ENCODE measurements at places on chromosomes 4 and X. TPM values are rescaled to one million over a fixed set of nuclear protein-coding genes. Genes with fewer than 3 reads are reported as not detected.

- no peak for DNase-seq
Observed at GRCh38 chr4:168716406-168717129, 219.7 kb downstream of the PALLD start.

DNA sequence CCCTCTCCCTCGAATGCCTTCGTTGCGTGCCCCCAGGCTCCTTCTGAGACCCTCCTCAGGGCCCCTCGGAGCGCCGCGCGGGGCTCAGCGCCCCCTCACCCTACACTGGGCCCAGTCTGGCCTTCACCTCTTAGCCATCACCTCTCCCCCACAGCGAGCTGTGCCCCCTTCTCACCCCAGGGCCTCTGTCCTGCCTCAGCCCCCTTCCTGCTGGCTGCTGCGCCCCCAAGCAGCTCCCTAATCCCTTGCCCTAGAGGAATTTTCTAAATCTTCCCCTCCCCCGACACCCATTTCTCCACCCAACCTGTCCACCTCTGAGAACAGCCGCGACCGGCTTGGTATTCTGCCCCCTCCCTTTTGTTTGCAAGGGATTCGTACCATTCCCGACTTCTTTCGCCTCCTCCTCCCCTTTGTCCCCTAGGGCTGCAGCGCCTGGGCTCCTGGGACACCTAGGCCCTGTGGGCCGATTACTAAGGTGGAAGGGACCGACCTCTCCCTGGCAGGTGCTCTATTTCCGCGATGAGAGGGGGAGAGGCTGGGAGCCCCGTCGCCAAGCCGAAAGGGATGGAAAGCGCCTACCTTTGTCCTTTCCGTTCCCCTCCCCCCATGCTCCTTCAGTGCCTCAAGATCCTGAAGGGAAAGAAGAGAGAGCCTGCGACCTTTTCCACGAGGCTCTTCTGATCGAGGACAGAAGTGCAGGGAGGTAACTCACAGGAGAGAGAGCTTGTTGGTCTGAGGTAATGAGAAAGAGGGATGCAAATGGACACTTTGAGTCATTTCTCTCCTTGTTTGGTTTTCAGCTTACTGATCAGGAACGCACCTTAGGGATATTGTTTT is 10.9 kb downstream of the DLG3 start:
- DNase-seq, result no peak

DNA sequence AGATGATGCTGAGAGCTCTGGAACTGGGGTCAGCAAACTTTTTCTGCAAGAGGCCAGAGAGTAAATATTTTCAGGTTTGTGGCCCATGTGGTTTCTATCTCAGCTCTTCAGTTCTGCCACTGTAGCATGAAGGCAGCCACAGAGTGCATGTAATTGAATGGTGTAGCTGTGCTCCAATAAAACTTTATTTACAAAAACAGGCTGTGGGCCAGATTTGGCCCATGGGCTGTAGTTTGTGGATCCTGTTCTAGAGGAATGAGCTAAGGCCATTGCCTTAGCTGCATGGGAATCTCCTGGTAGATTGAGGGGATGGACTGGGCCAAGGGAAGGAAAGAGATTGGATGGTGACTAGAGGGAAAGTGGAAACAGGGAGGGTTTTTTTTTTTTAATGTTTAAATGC is 36.8 kb downstream of the CLCN4 start:
- no peak for DNase-seq

- no peak for DNase-seq
Observed at GRCh38 chr4:36322921-36323354, 41.5 kb downstream of the DTHD1 start.

- DNase-seq, result peak; percentile 54
Observed at GRCh38 chr4:80070880-80071603, 2.0 kb downstream of the ANTXR2 start.

GRCh38 chrX:52839137-52839536 is 28.1 kb downstream of the XAGE5 start:
- no peak for DNase-seq

GRCh38 chr4:128957459-128957858 is 135.9 kb downstream of the SCLT1 start:
- DNase-seq, result no peak

DNA sequence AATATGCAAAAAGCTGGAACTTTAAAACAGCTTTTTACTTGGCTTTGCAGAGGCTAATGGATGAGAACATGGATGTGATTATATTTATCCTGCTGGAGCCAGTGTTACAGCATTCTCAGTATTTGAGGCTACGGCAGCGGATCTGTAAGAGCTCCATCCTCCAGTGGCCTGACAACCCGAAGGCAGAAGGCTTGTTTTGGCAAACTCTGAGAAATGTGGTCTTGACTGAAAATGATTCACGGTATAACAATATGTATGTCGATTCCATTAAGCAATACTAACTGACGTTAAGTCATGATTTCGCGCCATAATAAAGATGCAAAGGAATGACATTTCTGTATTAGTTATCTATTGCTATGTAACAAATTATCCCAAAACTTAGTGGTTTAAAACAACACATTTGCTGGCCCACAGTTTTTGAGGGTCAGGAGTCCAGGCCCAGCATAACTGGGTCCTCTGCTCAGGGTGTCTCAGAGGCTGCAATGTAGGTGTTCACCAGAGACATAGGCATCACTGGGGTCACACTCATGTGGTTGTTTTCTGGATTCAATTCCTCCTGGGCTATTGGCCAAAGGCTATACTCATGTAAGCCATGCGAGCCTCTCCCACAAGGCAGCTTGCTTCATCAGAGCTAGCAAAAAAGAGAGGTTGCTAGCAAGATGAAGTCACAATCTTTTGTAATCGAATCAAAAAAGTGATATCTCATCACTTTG is 15.6 kb downstream of the TLR8 start:
- DNase-seq, result no peak

DNA sequence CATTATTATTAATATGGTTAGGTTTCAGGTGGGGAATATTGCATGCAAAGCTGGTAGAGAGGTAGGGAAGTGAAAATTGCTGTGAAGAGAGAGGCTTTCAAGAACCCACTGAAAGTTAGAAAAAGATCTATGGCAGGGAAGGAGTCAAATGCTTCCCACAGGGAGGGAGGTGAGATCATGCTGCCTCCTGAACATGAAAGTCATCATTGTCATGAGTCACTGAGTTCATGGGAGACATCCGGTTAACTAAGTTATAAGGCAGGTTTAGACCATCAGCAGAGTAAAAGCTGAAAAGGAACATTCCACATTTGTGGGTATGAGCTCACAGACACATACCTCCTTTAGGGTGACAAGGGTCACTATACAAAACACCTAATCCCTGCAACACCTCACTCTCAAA is 16.2 kb downstream of the GATB start:
- DNase-seq, result no peak

DNA sequence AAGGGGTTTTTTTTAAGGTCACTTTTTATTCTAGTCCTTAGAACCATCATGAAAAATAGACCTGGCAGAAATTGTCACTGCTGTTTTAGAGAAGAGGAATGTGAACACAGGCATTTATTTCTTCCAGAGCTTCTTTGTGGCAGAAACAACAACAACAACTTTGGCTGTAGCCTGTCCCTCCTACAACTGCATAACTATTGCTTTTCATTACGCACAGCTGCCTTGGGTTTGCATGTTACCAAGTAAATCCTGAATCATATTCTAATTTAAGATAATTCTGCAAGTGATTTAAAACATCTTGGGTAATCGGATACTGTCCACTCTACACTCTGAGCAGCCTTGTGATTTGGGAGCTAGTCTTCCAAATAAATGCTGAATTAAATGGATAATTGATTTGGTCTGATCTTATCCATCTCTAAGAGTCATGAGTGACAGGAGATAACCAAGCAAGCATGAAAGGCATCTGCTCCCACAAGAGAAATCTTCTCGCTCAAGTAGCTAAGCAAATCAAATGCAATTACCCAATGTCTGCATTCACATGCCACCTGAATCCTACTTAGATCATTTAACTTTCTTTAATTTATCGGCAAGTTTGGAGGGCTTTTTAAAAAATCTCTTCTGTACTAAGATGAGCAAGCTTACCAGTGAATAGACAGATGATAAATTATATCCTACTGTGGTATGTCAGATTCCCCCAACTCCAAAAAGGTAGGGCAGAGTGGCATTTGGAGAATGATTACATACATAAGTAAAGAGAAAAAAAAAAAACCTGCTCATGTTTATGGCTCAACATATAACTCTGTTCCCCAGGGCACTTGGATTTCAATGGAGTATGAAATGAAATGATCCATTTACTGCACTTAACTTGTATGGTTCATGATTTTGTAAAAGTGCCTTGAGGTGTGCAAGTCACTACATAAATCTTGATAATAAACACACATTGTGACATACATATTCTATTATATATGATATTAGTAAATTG is 73.6 kb downstream of the EGF start:
- DNase-seq, result no peak

DNA sequence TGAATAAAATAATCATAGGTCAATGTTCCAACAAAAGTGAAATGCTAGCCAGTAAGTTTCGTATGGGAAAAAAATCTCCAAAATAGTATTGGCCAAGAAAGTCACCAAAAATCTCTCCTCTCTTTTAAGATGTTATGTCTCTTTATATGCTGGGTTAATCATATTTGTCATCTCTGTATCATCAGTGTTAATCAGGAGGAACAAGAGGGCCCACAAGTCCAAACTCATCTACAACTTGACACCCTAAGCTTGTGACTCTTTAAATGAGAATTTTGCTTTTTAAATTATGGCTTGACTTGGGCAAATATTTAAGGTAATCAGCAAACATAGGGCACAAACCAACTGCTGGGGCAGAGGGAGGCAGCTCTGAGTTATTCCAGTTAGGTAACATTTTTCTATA is 75.5 kb downstream of the AMMECR1 start:
- no peak for DNase-seq

- no peak for DNase-seq
Observed at GRCh38 chr4:22554670-22555069, 38.8 kb upstream of the ADGRA3 start.

DNA sequence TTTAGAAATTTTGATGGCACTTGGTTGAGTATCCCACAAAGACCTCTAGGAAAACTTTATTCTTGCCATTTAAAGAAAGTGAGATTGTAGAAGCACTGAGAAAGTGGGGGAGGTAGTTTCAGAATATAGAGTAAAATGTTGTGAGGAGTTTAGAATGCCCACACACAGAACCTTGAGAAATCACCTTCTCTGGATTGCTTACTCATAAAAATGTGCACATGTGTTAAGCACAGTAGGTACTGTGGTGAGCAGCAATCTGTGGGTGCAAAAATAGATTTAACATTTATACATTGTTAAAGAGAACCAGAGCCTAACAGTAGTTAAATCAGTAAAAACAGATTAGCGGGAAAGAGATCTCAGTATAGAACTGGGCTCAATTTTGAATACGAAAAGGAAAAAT is 201.2 kb upstream of the NWD2 start:
- DNase-seq, result no peak

- DNase-seq, result no peak
Observed at GRCh38 chrX:1529756-1530155, 7.2 kb downstream of the P2RY8 start.

DNA sequence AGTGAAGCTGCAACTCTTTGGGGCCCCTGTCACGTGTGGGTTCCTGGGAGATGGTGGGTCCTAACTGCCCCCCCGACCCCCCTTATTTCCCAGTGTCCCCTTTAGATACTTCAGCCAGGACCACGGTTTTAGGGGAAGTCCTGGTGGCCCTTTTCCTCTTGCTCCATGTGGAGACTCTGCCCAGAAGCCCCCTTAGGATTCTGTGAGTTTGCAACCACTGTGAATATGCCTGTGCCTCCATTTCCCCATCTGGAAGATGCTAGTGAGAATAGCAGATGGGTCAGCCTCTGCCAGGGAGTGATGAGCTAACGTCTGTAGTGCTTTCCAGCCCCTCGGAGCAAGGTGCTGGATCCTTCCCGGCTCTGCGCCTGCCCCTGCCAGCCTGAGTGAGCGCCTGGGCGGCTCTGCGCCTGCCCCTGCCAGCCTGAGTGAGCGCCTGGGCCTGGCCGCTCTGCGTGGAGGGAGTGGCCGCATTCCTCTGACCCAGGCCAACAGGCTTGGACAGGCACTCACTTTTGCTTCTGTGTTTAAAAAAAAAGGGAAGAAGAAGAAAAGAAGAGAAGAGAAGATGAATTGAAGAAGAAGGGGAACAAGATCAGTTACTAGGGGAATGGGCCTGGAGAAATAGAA is 6.7 kb upstream of the CITED1 start:
- DNase-seq, result no peak

- DNase-seq, result peak; percentile 47
Observed at GRCh38 chrX:38817004-38817703, 15.9 kb downstream of the MID1IP1 start.

GRCh38 chrX:154032160-154032559 is 12.5 kb upstream of the IRAK1 start:
- no peak for DNase-seq

GRCh38 chr4:92387459-92388069 is 83.8 kb downstream of the GRID2 start:
- peak; percentile 17 for DNase-seq

DNA sequence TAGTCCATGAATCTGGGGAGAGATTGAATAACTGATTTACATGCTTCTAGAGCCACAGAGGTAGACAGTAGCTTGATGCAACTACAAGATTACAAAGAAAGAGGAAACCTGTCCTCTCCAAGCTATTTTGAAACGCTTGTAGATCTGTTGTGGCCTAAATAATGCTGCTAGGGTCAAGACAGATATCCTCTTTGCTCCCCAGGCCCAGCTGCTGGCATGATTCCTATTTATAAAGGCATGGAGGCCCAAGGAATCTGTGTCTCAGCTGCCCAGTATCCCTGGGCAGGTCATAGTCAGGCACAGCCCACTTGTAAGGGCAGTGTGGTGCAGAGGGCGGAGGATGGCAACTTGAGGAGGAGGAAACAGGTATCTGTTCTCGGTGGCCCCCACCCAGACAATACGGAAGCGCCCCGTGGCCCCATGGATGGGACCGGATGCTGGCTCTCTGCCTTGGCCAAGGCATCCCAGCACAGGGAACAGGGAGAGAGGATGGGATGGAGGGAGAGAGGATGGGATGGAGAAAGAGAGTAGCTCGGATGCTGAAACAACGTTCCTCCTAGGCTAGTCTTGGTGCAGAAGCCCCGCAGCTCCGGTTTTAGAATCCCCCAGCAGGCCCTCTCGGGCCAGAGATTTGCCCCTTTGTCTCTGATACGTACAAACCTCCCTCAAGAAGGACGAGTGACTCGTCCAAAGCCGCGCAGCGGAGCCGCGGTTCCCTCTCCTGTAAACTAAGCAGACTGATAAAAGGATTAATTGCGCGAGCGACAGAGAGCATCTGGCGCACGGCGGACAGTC is 767 bp upstream of the SMIM20 start:
- DNase-seq, result no peak

The RGN gene
- 2.3 TPM for polyA plus RNA-seq

The FAT1 gene
- polyA plus RNA-seq, result 101 TPM

The PDCL2 gene
- not detected for polyA plus RNA-seq

The BGN gene
- polyA plus RNA-seq, result 130 TPM

The NDNF gene
- 10.1 TPM for polyA plus RNA-seq

The ETNPPL gene
- 0.44 TPM for polyA plus RNA-seq

The AREG gene
- not detected for polyA plus RNA-seq

The CLDN34 gene
- not detected for polyA plus RNA-seq

The GRSF1 gene
- 163 TPM for polyA plus RNA-seq

Data from muscle of arm (tissue), 14 donors.